D721Med (cell line): ENCODE measurements at places on chromosomes 1 and 21.
A peak's percentile ranks its signal among the peaks of the same experiment; 100 is the strongest.

GRCh38 chr1:116916533-116917445 lies 7.1 kb downstream of the PTGFRN start:
- no peak for DNase-seq

DNA sequence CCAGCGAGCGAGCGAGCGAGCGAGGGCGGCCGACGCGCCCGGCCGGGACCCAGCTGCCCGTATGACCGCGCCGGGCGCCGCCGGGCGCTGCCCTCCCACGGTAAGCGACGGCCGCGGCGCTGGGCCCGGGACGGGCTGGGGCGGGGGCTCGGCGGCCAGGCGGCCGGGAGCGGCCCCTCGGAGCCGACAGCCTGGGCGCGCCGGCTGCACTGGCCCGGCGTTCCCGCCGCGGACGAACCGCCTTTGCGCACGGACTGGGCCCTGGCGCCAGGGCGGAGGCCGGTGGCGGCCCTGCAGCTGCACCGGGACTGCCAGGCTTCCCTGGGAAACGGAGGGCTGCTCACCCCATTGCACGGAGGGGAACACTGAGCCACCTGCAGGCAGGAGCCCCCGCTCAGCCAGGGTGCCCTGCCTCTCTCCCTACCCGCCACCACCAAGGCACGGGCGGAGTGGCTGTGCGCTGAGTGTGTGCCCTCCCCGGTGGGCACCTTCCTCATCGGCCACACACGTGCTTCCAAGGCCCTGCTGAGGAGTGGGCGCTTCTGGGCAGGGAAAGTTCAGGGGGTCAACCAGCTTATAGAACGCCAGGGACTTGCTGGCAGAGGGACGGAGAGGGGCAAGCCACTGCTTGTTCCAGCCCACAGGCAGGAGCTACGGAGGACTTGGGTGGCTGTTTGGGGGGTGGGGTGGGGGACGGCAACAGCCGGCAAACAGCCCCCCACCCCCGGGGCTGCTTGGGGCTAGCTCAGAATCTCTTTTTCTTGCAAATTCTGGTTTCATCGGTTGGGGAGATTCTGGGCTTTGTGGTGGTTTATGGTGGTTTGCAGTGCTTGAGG lies 532 bp downstream of the CSF1 start:
- no peak for DNase-seq

DNA sequence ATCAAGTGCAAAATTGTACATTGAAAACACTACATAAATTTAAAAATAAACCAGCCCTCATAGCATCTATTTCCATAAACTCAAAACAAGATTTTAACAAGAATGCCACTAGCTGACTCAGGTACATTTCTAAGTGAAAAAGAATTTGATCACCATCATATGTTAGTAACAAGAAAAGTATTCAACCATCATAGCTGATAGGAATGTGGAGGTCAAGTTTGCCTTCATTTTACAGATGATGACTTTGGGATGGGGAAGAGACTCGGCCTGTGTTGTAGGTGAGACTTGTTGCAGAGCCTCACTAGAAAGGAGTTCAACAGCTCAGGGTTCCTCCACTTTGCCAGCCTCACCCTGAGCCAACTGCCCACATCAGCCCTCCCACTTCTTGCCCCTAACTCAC lies 318.8 kb upstream of the FAM78B start:
- DNase-seq = no peak

GRCh38 chr21:24424776-24425175 lies 1182.5 kb downstream of the MRPL39 start:
- DNase-seq = no peak

DNA sequence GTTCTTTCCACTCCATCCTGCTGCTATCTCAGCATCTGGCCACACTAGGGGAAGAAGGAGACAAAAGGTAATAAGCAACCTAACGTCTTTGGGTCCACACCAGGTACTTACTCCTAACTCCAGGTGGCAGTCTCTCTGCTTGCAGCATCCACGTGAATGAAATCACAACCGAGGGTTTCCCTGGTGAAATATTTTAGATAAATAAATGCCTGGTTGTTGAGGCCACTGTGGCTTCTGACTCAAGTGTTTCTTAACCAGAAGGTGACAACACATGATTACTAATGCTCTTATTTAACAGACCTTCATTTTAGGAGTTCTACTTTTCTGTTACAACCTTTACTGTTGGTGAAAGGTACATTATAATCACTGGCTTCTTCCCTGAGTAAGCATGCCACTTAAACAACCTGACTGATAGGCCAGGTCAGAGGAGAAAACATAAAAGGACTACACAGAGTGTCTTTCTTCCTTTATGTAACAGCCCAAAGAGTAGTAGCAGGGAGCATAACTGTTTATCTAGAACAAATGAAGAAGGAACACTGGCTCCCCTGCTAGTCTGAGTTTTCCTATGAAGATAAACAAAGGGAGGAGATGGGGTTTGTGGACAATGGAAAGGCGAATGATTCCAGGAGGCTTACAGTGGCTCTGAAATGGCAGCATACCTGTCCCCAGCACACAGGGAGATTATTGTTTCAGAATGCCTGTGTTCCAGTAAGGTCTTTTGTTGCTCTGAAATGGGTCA lies 59.9 kb downstream of the SYT6 start:
- DNase-seq = no peak

GRCh38 chr1:34928699-34929496 lies 552 bp downstream of the DLGAP3 start:
- no peak for DNase-seq

DNA sequence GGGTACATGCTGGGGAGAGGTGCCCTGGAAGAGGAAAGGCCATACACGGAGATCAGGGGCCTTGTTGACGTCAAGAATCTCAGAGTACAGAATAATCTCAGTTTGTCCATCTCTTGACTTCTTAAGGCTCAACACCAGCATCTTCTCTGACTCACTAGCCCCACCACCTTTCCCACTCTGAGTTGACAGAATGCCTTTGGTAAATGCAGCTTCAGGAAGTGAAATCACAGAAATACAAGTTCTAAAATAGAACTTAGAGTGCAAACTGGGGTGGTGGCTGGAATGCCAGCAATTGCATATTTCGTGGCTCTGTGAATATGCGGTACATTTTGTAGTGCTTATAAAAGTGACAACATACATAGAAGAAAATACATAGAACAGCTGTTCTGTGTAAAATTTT lies 1.6 kb downstream of the COG2 start:
- no peak for DNase-seq

GRCh38 chr1:41434306-41434705 lies 50.2 kb downstream of the EDN2 start:
- DNase-seq = no peak

DNA sequence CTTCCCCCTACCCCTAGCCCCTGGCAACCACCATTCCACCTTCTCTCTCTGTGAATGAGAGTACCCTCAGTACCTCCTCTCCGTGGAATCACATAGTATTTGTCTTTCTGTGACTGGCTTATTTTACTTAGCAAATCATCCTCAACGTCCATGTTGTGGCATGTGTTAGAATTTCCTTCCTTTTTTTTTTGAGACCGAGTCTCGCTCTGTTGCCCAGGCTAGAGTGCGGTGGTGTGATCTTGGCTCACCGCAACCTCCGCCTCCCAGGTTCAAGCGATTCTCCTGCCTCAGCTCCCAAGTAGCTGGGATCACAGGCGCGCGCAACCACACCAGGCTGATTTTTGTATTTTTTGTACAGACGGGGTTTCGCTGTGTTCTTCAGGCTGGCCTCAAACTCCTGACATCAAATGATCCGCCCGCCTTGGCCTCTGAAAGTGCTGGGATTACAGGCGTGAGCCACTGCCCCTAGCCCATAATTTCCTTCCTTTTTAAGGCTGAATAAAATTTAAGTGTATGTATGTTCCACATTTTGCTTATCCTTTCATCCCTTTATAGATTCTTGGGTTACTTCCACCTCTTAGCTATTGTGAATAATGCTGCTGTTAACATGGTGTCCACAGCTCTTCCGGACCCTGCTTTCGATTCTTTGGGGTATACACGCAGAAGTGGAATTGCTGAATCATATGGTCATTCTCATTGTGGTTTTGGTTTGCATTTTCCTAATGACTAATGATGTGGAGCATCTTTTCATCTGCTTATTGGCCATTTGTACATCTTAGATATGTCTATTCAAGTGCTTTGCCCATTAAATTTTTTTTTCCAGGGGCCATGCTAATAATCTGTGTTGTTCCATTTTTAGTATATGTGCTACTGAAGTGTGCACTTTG lies 32.3 kb downstream of the ERRFI1 start:
- no peak for DNase-seq

DNA sequence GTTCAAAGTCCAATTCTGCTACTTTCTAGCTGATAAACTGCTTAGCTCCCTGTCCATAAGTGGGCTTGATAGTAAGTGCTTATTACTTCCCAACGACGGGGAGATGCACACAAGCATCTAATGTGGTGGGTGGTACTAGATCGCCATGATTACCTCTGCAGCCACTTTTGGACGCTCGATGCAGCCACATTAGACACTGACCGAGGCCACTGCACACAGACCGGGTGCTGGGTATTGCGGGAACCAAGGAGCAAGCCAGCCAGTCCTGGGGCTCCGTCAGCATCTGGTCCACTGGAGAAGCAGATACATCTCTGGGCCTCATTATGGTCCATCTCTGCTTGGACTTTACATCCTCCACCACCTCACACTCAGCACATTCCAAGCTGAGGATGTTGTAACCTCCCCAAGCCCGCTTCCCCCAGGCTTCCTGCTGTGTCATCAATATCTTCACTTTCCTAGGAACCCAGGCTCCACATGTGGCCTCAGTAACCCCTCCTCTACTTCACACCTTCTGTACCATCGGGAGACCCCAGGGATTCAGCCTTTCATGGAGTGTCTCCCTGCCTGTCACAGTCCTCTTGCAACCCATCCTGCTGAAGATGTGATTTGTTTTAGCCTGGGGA lies 48.2 kb downstream of the RHOU start:
- no peak for DNase-seq

GRCh38 chr1:206929524-206929923 lies 7.8 kb upstream of the FCMR start:
- DNase-seq = no peak

- no peak for DNase-seq
Observed at GRCh38 chr21:18673789-18674188, 270.2 kb upstream of the TMPRSS15 start.

- peak; percentile 25 for DNase-seq
Observed at GRCh38 chr1:110674337-110675059, at the start of gene KCNA3. TSS of gene KCNA3 (minus strand) at chr1:110674940. CDS start at chr1:110674809, 131 bp downstream.

DNA sequence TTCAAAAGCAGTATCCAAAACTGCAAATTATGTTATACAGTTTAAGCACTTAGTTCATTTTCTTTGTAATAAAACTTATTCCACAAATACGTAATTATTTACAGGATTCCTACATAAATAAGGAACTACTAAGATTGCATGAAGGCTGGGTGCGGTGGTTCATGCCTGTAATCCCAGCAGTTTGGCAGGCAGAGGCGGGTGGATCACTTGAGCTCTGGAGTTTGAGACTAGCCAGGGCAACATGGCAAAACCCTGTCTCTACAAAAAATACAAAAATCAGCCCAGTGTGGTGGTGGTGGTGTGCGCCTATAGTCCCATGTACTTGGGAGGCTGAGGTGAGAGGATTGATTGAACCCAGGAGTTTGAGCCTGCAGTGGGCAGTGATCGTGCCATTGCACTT lies 69.3 kb downstream of the POU2F1 start:
- no peak for DNase-seq
